ENCODE measurements at places on chromosomes 16 and 17.

DNA sequence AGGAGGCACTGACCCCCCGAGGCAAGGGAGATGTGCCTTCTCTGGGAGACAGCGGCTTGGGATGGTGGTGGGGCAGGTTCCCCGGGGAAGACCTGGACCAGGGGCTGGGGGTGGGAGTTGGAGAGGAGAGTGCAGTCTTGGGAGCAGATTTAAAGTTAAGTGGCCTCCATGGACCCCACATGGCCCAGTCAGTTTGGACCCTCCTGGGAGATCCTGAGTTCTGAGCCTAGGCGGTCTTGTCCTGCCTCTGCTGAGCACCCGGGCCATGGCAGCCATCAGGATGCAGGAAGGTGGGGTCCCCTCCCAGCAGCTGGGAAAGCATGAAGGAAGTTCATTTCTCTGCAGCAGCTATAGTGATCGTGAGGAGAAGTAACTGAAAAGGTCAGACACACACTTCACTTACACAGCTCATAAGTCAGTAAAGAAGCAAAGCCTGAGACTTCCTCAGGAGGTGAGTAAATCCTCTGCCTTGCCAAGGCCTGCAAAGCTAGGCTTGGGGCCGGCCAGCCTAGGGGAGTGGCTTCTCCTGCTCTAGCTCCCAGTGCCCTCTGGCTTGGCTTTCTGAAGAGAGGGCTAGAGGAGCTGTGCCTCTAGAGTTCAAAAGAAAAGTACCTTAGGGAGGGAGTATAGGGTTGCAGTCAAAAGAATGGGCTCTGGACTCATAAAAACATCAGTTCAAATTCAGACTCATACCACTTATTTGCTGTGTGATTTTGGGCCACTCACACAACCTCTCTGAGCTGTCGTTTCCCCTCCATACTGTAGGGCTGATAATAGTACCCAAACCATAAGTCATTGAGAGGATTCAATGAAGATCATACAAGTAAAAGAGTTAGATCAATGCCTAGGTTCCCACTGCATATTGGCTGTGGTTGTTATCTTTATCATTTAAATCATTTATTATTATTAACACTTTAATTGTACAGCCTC is 31.0 kb upstream of the C16orf78 start:
- no peak for DNase-seq

- DNase-seq = no peak
Measured at GRCh38 chr16:27353853-27354252, 40.1 kb downstream of the IL4R start.

- no peak for DNase-seq
Measured at GRCh38 chr17:142876-143784, 5.8 kb downstream of the SCGB1C2 start.

DNA sequence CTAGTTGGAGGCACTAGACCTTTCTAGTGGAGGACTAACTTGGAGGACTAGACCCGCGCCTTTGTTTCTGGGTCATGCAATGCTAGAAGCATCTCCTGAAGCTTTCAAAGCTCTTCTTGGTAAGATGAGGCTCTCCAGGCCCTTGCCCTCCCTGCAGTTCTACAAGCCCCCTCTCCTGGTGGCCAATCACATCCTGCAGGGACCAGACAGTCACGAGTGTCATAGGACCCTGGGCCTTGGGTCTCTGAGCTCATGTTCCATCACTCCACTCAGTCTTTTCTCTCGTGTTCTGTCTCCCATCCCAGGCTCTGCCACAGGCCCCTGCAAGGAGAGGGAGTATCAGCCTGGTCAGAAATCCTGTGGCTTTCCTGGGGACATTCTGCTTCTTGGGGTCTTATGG is 119.6 kb downstream of the CYLD start:
- DNase-seq = no peak

- DNase-seq = no peak
Measured at GRCh38 chr16:66881014-66881417, 701 bp downstream of the PDP2 start.

- no peak for DNase-seq
Measured at GRCh38 chr16:56842133-56842532, 22.9 kb upstream of the SLC12A3 start.

DNA sequence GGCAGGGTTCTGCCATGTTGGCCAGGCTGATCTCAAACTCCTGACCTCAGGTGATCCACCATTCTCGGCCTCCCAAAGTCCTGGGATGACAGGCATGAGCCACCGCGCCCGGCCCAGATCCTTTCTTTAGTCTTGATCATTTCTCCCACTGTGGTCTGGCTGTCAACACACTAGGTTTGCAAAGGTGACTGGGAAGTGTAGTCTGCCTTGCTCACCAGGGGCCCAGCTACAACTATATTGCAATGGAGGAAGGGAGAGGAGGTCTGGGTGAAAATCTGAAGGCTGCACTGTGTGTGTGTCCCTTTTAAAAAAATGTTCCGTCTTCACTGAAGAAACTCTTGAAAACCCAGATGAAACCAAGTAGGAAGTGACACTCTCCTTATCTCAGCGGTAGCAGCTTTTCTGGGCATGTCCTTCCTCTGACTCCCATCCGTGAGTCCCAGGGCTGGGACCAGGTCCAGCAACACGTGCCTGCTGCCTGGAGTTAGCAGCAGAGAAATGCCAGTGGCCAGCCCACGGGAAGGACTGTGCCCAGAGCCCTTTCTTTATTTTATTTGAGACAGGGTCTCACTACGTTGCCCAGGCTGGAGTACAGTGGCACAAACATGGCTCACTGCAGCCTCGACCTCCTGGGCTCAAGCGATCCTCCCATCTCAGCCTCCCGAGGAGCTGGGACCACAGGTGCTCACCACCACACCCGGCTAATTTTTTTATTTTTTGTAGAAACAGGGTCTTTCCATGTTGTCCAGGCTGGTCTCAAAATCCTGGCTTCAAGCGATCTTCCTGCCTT is 17.8 kb upstream of the KIF19 start:
- no peak for DNase-seq

- DNase-seq = no peak
Measured at GRCh38 chr17:14211246-14211645, 25.4 kb downstream of the CDRT15 start.

DNA sequence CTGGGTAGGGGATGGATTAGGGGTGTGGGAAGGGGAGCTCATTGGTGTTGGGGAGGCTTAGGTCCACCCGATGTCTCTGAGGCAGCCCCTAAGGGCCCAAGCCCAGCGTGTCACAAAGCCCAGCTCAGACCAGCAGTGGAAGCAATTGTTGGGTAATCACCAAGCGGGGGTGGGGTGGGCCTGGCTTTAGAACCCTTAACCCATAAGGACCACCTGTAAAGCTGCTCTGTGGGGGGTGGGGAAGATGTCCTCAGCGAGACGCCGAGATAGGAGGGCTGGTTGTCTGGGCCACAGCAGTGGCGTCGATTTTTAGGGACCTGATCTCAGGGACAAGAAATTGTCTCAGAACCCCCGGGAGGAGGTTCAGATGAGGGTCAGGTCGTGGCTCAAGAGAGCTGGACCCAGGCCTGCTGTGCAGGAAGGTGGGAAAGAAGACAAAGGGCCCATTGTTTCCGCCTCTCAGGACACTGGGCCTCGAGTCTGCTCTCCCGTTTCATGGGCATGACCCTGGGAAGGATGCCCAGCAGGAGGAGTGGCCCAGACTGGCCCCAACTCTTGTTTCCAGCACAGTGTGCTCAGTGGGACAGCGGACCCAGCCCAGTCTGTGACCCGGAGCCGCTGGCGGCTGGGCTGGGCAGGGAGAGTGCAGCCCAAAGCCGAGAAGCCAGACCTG is 15.9 kb downstream of the ST6GALNAC2 start:
- no peak for DNase-seq

DNA sequence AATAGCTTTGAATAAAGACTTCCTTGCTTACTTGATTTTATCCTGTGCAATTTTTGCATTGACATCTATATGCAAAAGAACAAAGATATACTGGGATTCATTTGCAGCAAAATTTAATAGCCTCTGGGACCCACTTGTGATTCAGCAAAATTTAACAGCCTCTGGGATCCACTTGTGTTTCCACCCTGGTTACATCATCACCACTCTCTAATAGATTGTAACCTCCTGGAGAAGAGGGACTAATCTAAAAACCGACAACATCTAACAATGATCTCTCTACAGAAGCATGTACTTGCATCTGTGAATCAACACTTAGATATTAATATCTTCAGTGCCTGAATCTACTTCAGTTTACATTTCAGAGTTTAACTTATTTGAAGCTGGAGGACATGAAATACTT is 202.0 kb upstream of the CPHXL start:
- no peak for DNase-seq

DNA sequence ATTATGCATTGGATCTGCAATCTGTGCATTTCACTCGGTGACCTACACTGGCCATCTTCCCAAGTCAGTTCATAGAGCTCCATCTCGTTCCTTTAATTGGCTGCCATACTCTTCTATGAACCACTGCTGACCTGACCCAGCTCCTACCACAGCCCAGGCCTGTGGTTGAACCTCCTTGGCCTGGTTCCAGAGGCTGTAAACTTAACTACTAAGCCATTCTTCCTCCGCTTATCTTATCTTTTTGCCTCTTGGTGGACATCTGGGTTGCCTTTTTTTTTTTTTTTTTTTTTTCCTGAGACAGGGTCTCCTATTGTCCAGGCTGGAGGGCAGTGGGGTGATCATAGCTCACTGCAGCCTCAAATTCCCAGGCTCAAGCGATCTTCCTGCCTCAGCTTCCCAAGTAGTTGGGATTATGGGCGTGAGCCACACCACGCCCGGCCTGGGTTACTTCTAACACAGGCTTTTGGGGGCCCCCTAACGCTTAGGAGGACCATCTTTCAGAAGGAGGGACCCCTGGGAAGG is 18.3 kb downstream of the COQ7 start:
- DNase-seq = no peak

DNA sequence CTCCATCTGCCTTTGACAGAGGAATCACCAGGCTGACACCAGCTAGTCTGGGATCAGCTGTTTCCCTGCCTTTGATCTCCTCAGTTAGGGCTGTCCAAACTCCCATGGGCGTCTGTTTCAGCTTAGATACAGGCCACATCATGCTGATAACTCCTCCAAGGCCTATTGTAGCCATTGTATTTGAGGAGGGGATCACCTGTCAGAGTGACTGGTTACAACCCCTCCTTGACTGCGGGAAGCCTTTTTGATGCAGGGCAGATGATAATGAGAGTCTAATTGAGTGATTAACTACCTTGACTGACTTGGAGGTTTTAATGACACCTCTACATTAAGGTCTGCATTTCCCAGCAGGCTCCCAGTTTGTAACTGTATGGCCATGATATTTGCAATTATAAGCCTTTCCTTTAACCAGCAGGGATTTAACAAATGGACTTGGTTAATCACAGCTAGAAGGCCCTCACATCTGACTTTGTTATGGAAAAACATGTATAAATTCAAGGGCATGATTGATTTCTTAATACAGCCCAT is 863.5 kb downstream of the KCNJ2 start:
- DNase-seq = no peak

DNA sequence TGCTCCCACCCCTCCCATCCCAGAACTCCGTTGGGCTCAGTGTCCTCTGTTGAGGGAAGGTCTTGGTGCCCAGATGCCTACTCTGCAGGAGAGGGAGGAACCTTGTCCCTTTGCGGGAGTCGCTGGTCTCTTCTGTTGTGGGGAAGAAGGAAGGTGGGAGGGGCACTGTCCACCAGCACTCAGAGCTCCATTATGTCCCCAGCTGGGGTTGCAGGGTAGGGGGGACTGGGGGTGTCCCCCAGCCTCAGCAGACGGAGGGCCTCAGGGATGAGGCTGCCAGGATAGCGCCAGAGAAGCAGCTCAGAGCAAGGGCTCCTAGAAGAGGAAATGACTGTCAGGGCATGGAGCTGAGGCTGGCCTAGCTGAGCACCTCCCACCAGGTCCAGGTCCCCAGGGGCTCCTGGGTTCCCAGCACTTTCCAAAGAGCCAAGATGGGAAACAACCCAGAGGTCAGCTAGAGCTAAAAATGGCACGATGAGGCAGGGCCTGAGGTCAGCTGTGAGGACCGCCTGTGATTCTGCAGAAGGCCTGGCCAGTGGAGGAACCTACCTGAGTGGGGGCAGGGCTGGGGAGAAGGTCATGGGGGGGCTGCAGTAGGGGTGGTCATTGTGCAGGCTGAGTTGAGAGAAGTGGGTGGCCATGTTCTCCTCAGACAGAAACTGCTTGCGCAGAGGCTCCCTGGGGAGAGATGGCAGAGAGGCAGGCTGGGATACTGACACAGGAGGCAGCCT is 893 bp downstream of the HCFC1R1 start:
- DNase-seq = no peak

DNA sequence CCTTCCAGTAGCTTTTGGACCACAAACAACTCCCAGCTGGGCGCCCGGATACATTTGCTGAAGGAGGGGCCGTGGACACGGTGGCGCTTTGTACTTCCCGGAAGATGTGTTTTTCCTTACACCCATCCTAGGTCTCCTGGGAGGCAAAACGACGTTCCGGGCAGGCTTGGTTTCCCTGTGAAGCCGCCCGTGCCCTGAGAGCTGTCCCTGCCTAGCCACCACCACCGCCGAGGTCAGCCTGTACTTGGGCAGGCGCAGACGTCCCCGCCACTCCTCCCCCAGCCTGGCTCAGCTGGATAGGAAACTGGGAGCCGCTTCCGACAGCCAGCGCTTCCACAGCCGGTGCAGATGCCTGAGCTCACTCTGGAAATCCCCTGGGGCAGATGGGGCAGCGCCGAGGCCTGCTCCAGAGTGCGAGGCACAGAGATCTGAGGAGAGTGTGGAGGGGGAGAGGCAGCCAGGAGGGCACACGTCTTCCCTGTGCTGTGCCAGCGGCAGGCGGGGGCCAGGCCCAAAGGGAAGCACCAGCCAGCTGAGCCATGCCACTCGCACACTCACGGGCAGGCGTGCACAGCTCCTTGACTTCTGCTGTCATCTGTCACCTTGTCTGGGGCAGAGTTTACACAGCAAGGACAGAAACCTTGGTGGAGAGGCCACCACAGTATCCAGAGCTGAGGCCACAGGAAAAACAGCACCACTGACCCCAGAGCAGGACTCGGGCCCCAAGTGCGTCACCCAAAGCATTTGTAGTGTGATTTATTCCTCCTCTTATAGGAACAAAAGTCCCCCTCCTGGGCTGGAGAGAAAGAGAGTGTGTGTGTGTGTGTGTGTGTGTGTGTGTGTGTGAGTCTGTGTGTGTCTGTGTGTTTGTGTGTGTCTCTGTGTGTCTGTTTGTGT is 3.0 kb downstream of the RHBDF2 start:
- DNase-seq = no peak

- DNase-seq = no peak
Measured at GRCh38 chr17:61928101-61928436, 287 bp upstream of the INTS2 start.

GRCh38 chr16:1174477-1175357 is 21.8 kb downstream of the CACNA1H start:
- no peak for DNase-seq

- DNase-seq = no peak
Measured at GRCh38 chr16:59212492-59213024, 478.4 kb upstream of the GOT2 start.

GRCh38 chr16:80620736-80621605 is 80.2 kb downstream of the DYNLRB2 start:
- DNase-seq = no peak

GRCh38 chr17:34412534-34412933 is 49.5 kb upstream of the CCL1 start:
- no peak for DNase-seq

All from activated T-helper 1 cell treated with anti-CD3 and anti-CD28 coated beads, Interleukin-2, amount 50 U/mL, for 16 hours (primary cell).